ENCODE measurements at places on chromosomes 13 and 19.

DNA sequence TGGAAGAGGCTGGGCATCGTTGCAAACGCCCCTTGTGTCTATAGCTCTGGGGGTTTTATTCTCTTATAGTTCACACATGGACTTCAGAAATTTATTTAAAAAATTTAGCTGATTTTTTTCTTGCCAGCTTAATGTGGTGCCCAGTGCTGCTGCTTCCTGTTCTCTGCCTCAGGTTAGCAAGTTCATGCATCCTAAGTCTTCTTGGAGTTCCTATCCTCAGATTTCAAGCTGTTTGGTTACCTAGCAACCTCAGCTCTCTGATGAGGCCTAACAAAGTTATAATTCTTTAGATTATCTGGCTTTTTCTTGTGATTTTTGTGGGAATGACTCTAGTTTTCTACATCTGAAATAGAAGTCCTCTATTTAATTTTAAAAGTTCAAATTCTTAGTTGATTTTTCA is 250.9 kb downstream of the MAB21L1 start:
- no peak for DNase-seq

DNA sequence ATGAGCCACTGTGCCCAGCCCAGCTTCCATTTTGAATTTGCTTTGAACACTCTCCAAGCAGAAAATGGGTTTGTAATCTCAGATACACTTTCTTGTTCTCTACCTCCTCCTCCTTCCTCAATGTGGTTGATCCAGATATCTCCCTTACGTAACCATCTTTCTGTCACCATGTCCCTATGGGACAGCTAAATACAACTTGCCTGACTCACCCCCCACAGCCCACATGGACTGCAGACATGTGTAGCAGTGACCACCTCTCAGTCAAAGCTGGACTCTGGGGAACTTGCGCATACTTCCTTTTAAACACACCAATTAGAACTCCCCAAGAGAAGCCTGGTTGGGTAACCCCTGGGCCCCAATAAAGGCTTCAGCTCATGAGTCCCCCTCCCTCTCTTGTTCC is 10.8 kb upstream of the ZNF799 start:
- DNase-seq = no peak

DNA sequence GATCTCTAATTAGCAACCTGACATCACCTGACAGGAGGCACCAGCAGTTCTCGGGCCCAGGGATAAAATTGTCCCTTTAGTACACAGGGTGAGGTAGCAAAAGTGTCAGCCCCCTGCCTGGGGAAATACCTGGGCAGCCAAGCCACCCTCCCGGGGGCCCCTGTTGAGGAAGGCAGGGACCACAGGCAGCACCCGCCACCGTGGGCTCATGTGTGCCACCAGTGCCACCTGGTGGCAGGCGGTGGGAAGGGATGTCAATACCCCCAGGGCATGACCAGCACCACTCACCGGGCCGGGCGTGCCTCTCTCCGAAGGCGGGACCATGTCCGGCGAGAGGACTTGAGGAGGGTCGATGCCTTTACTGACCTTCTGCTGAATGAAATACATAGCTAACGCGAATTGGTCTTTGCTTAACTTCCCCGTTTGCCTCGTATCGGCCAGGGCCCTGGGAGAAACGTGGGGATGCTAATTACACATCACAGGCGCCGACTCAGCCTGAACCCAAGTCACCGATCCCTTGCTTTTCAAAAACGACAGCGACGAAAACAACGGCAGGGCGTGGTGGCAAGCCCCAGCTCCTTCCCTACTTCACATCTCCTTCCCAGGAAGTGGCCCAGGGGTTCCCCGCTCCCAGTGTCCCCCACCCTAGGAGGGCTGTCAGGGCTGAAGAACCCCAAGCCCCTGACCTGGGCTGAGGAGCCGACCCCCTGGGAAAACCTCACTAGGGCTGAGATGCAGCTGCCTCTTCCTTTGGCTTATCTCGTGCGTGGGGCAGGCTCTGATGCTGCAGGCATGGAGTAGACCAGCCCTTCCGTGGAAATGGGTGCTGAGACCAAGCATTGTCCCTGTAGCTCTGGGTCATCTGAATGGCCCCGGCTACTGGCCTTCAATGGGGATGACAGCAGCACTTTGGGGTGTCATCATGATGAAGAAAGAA is 53.8 kb downstream of the EPS15L1 start:
- peak; percentile 86 for DNase-seq

- no peak for DNase-seq
Observed at GRCh38 chr13:83839146-83839545, 43.1 kb downstream of the SLITRK1 start.

DNA sequence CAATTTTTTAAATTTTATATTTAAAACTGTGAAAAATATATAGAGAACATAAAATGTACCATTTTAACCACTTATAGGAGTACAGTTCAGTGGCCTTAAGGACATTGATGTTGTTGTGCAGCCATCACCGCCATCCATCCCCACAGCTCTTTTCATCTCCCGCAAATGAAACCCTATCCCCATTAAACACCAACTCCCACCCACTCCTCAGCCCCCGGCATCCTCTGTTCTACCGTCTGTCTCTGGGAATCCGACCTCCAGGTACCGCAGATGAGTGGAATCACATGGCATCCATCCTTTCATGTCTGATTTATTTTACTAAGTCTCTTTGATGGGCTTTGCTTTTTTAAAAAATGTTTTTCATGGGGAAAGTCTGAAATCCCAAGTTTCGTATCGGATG is 23.8 kb upstream of the SMIM17 start:
- DNase-seq = no peak

DNA sequence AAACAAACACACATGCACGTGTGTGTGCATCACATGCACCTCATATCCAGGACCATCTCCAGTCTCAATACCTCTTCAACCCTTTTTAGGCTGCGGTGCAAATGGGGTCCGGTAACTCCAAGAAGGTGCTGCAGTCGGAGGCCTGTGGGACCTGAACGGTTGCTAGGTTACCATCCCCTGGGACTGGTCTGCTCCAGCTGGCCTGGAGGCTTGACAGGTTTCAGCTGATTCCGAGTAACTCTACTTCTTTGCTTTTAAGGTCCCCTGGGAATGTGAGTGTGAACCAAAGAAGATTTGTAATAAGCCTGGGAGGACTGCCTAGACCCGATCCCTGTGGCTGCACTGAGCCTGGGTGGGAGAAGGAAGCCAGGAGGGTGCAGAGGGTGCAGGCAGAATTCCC is 117.5 kb downstream of the CCNA1 start:
- DNase-seq = no peak

DNA sequence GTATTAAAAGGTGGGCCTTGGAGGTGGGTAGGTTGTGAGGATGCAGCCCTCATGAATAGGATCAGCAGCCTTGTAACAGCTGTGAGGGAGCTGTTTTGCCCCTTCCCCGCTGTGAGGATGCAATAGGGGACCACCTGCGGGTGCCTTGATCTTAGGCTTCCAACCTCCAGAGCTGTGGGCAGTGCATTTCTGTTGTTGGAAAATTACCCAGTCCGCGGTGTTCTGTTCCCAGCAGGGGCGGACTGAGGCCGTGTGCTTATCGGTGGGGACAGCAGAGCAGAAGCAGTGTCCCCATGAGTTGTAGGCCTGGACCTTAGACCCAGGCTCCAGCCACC is 54.8 kb upstream of the TEX29 start:
- DNase-seq = no peak

GRCh38 chr19:5727453-5728050 is 7.1 kb downstream of the CATSPERD start:
- DNase-seq = no peak

DNA sequence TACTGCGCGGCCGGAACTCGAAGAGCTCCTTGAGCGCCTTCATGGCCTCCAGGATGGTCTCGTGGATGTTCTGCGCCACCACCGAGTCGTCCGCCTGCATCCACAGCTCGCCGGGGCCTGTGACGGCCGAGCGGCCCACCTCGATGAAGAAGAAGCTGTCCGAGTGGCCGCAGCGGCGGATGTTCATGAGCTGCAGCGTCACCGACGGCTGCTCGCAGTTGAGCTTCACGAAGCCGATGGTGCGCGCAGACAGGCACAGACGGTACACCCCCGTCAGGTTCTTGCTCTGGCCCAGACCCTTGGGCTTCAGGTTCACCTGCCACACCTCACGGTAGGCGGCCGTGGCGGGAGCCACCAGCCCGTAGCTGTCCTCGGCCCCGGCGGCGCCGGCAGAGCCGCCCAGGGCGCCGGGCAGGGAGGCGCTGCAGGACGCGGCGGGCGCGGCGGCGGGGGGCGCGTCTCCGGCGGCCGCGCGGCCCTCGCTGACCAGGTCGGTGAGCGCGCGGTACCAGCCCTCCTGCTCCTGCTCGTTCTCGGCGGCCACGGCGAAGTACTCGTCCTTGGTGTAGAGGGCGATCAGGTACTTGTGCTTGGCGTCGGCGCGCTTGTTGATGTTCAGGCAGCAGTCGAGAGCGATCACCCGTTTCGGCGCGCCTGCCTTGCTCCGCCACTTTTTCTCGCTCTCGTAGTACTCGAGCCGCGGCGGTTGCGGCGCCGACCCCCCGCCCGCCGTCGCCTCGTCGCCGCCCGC is 1.1 kb downstream of the IRS2 start:
- peak; percentile 78 for DNase-seq

Measured in activated effector memory CD4-positive, alpha-beta T cell treated with anti-CD3 and anti-CD28 coated beads, Interleukin-2, amount 50 U/mL, for 16 hours (primary cell).